ENCODE measurements at places on chromosomes 5 and 9.

DNA sequence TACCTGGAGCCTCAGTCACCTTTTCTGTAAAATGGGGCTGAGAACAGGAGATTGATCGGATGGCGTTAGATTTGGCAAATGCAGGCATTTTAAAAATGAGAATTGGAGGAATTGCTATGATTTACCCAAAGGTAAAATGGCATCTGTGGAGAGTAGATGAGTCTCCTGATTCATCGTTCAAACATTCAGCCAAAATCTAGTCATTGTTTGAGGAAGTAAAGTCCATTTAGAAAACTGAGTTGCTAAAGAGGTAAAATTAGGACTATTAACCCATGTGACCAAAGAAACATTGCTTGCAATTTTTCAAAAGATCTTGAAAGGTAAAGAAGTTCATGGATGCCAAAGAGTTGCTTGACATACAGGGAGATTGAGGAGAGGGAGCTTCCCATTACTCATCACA is 69.7 kb downstream of the ZNF462 start:
- no peak for DNase-seq

DNA sequence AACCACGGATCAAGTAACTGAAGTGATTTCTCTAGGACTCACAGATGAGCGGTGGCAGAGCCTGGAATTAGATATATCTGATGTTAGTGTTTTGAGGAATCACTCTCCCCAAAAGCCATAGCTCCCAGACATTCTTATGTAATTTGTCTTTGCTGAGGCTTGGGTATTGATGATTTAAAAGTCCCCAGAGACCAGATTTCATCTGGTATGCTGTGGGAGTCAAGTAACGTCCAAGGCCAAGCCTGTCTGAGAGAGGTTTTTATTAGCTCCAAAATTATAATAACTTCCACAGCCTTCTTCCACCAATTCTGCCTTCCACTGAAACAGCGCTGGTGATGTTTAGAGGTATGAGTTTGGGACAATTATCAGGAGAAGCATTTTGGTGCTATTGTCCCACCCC is 21.3 kb upstream of the KCNIP1 start:
- DNase-seq, result no peak

- DNase-seq, result no peak
Measured at GRCh38 chr5:45750574-45750973, 54.4 kb upstream of the HCN1 start.

GRCh38 chr5:23451156-23451555 is 56.3 kb upstream of the PRDM9 start:
- no peak for DNase-seq

DNA sequence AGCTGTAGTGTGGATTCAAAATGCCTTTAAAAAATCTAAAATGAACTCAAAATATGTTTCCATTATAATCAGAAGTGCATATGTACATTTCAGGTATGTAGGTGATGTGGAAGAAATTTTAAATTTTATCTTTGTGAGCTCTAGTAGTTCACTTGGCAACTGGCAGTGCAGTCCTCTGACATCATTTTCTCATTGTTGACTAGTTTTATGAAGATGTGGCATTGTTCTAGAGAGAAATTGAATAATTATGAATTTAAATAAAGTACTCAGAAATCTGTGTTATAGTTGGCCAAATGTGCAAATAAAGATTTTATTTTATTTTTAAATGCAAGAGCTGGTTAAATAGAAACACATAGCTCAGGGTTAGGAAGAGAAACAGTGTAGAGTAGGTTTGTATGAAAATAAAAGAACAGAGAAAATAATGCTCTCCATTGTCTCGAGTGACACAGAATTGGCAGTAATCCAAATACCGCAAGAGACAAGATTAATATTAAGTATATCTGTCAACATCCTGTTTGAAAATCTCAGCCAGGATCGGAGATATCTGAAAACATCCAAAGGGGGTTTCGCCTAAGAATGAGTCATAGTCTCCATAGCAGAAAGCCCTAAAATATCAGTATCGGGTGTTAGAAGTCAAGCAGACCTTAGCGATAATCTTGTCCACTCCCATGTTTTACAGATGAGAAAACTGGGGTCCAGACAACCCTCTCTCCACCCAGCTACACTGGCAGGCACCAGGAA is 189.4 kb downstream of the CCDC192 start:
- no peak for DNase-seq

DNA sequence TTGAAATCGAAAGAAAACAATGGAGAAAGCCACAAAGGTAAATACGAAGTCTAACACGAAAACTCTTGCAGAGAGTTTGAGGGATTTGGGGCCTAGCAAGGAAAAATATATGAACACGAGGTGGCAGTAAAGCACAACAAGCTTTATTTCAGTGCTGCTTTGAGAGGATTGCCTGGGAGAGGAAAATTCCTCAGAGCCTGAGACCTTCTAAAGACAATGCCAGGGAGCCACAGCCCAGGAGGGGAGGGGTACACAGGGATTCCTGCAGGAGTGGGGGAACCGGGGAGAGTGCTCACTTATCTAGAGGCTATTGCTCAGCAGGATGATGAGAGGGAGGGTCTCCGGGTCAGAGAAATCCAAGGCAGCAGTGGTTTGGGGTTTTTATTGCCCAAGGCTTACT is 134.9 kb upstream of the ADCY2 start:
- no peak for DNase-seq

- DNase-seq, result no peak
Measured at GRCh38 chr5:119397518-119398380, 41.9 kb downstream of the TNFAIP8 start.

GRCh38 chr9:6644346-6645104 is 1.0 kb downstream of the GLDC start:
- no peak for DNase-seq

- no peak for DNase-seq
Measured at GRCh38 chr5:74225587-74225986, 414.9 kb downstream of the ENC1 start.

- no peak for DNase-seq
Measured at GRCh38 chr5:151178777-151179488, 21.4 kb upstream of the ANXA6 start.

DNA sequence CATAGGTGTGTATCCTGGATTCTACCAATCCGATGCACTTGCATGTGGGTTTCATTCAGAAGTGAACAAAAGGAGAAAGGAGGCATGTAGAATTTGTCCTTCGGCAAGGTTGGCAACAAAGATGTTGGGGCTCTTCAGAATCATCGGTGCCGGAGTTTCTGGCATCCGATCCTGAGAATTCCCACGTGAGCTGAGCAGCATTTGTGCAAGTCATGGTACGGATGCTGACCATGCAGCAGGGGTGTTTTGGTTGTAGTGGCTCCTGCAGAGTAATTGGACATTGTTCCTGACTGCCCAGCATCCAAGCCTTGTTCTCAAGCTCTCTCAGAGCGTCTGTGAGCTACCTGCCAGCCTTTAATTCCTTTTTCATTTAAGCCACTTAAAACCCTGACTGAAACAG is 19.0 kb upstream of the POC5 start:
- DNase-seq, result no peak

GRCh38 chr5:116437351-116437705 is 137.3 kb downstream of the SEMA6A start:
- DNase-seq, result no peak

DNA sequence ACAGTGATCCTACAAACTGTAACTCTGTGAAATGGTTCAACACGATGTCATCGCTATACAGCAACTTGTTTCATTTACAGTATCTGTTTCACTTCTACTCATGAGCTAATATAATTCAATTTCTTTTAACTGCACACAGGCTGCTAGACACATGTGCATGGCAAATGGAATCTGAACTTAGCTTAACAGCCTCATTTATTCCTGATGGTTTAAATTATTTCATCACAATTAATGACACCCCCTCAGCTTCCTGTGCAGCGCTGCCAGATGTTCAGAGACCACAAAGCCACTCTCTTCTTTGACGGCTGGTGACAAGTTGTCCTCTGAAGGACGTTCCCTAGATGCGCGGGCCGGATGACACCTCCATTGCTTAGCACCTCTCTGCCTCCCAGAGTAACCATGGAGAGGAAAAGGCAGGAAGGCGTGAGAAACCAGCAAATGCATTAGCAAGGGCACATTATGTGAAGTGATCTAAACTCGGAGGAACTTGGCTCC is 191.1 kb downstream of the BNC2 start:
- no peak for DNase-seq

- DNase-seq, result no peak
Measured at GRCh38 chr5:65938256-65938655, 11.9 kb downstream of the ERBIN start.

GRCh38 chr5:52073993-52074689 is 690.9 kb downstream of the ISL1 start:
- no peak for DNase-seq

DNA sequence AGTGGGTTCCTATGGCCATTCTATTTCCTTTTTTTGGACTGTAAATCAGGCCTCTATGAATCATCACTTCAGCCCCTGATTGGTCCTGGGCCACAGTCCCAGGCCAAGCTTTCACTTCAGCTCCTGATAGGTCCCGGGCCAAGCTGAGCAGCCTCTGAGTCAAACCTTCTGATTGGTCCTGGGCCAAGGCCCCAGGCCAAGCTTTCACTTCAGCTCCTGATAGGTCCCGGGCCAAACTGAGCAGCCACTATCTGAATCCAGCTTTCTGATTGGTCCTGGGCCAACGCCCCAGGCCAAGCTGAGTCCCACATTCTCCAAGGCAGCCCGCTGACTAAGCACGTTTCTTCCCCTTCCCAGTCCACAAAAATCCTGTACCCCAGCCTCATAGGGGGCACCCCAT is 1972.9 kb upstream of the ACO1 start:
- DNase-seq, result no peak

- no peak for DNase-seq
Measured at GRCh38 chr9:126450668-126451205, 124.1 kb downstream of the MVB12B start.

DNA sequence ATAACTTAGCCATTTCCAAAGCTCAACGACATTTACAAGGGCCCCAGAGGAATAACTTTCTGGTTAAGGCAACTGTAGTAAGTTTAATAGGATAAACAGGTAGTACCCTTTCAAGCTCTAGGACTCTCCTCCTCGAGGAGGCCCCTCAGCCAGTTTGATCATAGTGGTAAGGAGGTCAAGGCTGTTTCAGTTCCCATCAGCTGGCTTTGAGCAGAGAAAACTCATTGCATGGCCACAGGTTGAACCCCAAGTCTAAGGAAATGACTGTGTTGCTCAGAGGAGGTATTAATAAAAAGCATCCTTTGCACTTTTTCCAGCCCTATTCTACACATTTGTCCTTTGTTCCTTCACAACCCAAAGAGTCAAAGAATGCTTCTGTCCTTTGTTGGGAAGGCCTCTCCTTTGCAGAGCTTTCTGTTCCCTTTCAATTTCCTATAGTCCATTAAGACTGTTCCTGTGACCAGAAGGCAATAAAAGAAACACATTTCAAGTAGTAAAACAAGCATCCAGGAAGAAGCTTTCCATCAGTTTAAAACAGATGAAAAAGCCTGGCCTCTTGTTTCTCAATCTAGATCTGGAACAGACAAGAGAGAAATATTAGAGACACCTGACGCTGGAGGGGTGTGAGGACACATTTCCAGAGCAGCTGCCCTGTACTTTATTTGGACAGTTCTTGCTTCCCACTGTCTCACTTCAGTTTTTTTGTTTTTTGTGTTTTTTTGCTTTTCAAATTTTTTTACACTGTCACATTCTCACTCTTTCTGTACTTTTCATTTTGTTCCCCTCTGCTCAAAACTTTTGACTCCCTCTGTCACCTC is 54.1 kb downstream of the PRRC1 start:
- DNase-seq, result no peak

DNA sequence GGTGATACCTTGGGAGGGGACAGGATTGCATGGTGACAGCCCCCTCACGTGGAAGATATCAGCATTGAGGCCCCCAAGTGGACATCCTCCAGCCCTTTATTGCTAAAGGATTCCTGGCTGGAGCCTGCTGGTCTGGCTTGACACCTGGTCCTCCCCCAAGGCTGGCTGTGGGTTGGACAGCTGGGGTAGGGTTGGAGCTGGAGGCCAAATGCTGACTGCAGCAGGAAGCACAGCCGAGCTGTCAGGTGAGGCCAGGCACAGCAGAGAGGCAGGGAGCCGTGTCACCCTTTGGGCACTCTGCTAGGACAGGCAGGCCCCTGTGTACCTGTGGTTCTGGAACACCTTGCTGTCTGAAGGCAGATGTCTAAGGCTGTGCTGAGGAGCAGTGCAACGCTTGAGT is 2.2 kb downstream of the CACFD1 start:
- no peak for DNase-seq

GRCh38 chr9:94976077-94976476 is 249.6 kb downstream of the AOPEP start:
- DNase-seq, result no peak

DNA sequence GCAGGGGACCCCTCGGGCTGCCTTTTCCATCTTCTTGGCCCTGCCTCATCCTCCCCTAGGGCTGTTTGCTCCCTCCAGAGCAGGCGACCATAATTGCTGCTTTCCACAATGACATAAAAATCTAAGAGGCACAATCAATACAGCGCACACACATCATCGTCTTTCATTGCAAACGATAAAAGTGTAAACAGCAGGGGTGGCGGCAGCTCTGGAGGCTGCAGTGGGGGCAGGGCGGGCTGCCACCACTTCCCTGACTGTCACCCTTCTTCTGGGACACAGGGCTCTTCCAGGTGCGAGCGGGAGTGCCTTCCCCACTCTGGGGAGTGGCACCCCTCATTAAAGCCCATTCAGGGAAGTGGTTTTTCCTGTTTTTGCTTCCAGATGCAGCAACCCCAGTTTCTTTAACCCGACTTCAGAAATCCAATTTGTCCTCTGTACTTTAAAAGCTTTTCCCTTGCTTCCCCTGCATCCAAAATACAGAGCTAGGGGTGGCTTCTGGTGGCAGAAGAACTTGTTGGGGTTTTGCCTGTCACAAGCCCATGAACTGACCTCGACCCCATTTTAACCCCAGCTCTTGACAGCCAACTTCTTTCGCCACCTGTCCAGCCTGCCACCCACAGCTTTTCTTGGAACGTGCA is 45.7 kb downstream of the TSPAN17 start:
- no peak for DNase-seq

- no peak for DNase-seq
Measured at GRCh38 chr5:138700581-138701362, 52.5 kb upstream of the CTNNA1 start.

DNA sequence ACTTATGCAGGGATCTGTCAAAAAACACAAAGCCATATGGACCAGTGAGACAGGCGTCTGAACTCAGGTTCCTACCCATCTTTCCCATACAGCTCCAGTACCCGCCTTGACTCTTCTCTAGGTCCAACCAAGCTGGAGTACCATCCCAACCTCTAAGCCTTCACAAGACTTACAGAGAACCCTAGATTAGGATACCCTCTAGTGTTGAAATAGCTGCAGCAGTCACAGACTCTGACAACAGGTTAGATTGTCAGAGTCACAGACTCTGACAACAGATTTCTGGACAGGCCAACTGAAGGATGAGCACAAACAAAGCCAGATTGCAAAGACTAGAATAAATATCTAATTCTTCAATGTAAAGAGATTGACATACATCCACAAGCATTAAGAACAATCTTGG is 266.1 kb downstream of the GRIA1 start:
- DNase-seq, result no peak

GRCh38 chr9:69325409-69326212 is 596 bp downstream of the ENTREP1 start:
- DNase-seq, result no peak

- DNase-seq, result no peak
Measured at GRCh38 chr9:4333231-4333740, 33.4 kb upstream of the GLIS3 start.

- DNase-seq, result no peak
Measured at GRCh38 chr9:129422032-129422842, 198.7 kb downstream of the C9orf50 start.
